ENCODE measurements at places on chromosomes 6 and 20.

- no peak for DNase-seq
Measured at GRCh38 chr20:6295867-6296256, 173.0 kb upstream of the FERMT1 start.

DNA sequence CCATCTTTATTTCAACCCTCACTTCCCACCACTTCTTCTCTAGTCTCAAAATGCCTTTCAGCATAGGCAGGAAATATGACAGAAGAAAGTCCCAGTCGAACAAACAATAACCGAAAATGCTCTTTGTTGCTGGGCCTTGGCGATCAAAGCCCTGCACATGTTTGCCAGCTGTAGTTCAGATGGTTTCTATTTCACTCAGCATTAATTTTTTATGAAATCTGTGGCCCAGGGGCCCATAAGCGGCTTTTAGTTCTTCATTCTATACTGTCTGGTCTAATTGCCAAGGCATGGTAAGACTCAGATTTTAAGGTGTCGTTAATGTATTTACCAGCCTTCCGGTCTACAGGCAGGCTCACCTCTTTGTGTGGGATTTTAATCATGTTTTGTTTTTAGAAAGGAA is 10.9 kb upstream of the F13A1 start:
- no peak for DNase-seq

GRCh38 chr6:10237298-10238038 is 177.4 kb downstream of the TFAP2A start:
- peak; percentile 1 for DNase-seq

DNA sequence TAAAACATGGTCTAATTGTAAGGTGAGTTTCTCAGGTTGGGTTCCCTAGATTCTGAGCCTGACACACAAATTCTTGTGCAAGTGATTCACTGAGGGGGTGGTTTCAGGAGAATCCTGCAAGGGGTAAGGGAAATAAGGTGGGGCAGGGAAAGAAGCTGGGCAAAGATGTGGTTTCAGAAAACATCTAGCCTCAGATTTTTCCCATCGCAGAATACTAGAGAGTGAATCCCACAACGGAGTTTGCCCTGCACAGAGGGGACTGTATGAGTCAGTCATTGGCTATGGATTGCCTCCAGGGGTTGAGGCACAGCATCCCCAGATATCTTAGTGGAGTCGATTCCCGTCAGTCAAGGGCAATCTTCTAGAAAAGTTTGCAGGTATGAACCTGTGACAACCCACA is 65.2 kb downstream of the PRL start:
- DNase-seq, result peak; percentile 11

GRCh38 chr6:70231311-70231710 is 71.6 kb downstream of the COL9A1 start:
- DNase-seq, result no peak

DNA sequence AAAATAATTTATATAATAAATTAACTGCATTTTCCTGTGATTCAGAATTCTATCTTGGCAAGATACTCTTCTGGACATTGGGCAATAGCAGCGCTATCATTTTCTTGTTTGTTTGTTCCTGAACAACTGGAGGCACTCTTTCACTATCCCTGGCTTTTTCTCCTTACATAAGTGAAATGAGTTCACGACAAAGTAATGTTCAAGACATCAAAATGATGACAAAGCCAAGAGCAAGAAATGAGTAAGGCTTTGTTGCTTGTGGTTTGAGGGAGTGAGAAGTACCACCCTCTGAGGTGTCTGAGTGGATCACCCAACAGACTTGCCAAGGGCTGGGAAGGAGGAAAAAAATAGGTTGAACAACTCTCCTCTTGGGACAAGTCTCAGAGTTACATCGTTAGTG is 466.6 kb upstream of the JAG1 start:
- peak; percentile 84 for DNase-seq

DNA sequence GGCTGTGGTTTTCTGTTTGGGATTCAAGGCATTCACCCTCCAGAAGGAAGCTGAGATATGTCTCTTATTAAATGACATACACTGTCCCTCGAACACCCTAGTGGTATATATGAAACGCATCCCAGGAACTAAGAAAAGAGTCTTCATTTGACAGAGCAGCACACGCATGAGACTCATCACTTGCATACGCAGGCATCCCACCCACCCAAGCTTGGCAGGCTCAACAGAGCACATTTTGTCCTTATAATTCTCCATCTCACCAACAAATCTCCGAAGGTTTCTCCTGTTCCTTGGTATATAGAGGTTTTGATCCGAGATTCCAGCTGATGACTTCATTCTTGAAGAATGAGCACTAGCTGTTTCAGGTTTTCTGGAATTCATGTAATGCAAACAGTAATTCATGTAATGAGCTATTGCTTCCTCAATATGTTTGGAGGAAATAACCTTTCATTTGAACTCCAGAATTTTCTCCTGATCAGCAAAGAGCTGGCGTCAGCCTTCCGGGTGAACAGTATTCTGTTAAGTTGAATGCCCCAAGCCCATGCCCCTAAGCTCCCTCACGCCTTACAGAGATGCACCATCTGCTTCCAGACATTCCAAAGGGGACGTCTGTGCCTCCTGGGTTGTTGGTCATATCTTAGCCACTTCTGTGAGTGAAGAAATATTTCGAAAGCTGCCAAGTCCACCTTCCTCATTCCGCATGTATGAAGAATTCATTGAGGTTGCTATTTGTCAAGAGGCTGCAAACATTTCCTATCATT is 66.0 kb upstream of the CDH4 start:
- DNase-seq, result peak; percentile 98

DNA sequence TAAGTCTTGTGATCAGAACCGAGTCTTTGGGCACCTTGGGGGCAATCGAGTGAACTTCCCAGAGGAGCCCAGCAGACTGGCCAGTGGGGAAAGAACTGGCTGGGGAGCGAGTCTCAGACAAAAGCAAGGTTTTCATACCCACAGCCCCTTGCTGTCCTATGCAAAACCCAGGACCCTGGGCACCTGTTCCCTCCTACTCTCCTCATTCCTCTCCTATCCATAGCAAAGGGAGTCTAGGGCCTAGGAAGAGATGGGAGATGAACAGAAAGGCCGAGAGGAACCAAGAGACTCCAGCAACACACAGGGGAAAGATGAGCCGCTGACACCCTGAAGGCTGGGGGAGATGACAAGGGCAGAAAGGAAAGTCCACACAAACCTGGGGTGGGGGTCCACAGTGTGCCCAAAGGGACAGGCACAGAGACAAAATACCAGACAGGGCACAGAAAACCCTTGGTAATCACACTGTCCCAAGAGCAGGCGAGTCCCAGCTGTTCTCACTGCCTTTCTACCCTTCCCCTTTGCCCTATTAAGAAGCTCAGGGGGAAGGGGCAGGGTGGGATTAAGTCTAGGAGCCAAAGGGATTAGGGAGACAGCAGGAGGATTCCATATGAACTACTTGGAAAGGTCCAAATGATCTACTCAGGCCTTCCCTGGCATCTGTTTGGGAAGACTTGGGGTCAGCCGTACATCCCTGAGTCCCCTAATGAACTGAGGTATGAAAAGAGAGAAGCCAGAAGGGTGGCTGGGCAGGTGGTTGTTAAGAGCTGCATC is 6.5 kb downstream of the PPP1R18 start:
- DNase-seq, result no peak

DNA sequence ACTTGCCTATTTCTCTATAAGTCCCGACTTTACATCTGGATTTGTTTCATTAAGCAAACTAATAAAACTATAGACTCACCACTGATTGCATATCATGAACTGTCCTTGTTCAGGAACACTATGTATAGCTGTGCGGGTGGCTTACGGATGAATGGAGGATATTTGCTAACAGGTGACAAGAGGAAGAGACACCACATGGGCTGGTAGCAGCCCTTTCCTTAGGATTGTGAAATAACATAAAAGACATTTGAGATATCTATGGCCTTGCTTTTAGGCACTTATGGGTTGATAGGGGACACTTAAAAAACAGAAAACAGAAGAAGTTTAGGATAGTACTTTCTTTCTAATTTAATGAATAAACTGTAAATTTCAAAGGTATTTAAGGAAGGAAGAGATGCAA is 5.0 kb upstream of the CAP2 start:
- DNase-seq, result no peak

DNA sequence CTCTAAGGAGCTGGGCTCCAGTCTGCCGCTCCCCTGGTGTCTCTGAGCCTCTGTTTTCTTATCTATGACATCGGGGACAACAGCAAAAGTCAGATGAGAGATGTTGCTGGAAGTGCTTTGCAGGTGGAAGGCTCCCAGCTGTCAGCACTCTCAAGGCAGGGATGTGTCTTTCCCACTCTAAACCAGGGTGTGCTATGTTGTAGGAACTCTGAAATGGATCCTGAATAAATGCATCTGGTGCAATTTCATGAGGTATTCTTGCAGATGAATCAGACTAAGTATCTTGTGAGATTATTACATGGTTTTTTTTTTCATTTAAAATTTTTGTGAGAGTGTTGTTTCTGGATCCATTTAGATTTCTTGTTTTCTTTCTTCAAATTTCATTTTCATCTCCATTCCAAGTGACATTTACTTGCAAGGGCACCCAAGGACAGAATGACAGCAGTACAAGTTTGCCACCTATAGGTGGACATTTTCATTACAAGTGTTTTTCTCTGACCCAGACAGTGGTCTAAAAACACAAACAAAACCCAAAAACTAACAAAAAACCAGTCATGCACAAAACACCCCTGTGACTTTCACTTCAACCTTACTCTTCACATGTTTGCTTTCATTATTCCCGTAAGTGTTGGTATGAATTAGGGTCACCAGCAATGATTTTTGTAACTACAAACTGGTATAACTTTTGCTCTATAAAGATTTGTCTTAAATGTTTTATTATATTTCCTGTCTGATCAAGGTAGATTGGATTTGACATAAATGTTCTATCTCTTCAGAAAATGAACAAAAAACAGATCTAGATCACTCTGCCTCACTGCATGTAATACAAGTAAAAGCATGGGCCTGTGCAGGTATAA is 14.7 kb upstream of the SIM1 start:
- DNase-seq, result peak; percentile 49

DNA sequence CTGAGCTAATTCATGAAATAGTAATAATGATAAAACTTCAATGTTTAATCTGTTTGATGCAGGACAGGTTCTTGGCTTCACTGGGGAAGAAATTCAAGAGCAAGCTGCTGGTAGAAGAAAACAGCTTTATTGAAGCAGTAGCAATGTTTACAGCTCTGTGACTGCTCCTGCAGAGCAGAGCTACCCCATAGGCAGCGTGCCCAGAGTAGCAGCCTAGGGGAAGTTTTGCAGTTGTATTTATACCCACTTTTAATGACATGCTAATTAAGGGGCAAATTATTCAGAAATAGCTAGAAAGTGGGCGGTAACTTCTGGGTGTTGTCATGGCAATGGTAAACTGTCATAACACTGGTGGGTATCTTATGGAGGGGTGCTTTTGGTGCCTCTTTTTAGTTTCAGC is 518.0 kb downstream of the RFPL4B start:
- no peak for DNase-seq

GRCh38 chr6:51396583-51396982 is 577.9 kb downstream of the TFAP2B start:
- no peak for DNase-seq

DNA sequence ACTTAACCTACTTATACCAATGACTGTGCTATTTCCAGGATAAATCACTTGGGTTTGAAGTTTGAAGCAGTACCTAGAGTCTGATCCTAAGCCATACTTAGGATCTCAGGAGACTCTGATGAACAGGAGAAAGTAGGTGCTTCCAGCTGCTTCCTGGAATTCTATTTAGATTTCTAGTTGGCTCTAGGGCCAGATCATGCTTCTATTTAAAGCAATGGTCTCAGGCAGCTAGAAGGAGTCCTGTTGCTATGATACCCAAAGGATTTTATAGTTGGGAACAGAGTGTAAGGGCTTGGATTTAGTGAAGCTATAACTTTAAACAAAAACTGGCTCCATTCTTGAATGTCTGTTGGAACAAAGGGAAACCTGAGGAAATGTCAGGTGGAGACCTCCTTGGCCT is 52.4 kb upstream of the TINAG start:
- DNase-seq, result peak; percentile 43

- DNase-seq, result no peak
Measured at GRCh38 chr6:39992861-39993622, 58.8 kb upstream of the MOCS1 start.

GRCh38 chr6:99478483-99478882 is 36.7 kb downstream of the USP45 start:
- no peak for DNase-seq

DNA sequence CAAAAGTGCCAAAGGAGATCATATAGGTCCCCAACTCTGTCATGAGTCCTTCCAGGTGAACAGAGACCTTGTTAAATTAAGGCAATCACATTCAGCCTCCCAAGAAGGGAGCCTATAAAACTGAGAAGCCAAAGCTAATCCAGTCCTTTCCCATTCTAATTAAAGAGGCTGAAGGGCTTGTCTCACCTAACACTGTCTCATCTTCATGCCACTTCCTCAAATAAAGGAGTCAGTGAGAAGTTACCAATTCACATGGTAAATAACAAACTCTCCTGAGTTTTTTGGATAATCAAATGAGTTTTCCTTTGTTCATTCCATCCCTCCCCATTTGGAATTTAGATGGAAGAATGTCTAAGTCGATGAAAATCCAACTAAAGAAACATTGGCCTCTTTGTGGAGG is 242.8 kb downstream of the UST start:
- DNase-seq, result no peak

Measured in IMR-90 (cell line).